ENCODE measurements at places on chromosomes 12 and 14.

DNA sequence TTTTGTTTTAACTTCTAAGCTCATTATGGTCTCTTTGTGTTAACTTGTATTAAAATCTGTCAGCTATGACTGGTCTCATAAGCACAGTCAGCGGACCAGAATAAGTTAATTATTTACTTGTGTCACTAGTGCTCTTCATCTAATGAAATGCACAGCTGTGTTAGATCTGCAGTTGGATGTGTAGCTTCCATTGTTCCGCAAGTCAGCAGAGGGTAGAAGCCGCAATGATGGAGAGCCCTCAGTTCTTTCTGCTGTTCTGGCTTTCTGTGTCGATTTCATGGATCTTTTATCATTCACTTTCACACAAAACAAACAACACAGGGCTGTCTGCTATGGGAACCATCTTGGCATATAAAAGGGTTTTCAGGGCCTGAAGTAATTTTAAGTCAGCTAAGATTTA lies 89.3 kb upstream of the RFX4 start:
- no peak for DNase-seq

- peak; percentile 43 for DNase-seq
These were observed at the start of gene CFAP54 for GRCh38 chr12:96489392-96490056. Gene CFAP54 (plus strand): TSS chr12:96489577. CDS start chr12:96489610, 33 bp downstream.

GRCh38 chr12:30850684-30851083 lies 75.9 kb upstream of the TSPAN11 start:
- DNase-seq = no peak

- DNase-seq = no peak
These were observed 355.6 kb downstream of the DAD1 start for GRCh38 chr14:22233377-22233776.

GRCh38 chr12:25976289-25976688 lies 17.8 kb downstream of the RASSF8 start:
- DNase-seq = no peak

- peak; percentile 35 for DNase-seq
These were observed 52.6 kb downstream of the SEC23A start for GRCh38 chr14:39050389-39050788.

DNA sequence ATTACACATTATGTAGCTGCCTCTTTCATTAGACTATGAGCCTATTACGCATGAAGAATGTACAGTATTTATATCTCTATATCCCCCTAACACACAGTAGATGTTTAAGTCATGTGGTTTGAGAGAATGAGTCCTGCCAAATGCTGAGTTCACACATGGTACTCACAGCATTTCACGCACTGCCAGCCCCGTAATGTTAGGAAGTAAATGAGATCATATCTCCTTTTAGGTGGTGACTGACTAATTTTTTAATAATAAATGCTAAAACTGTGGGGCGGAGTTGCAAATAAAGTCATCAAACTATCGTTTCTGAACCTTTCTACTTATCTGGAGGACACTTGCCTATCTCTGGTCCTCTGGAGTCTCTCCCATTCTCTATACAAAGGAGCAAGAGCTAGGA lies 343.8 kb downstream of the ADAMTS20 start:
- no peak for DNase-seq

- DNase-seq = no peak
These were observed 208.1 kb downstream of the PHLDA1 start for GRCh38 chr12:75823475-75823874.

DNA sequence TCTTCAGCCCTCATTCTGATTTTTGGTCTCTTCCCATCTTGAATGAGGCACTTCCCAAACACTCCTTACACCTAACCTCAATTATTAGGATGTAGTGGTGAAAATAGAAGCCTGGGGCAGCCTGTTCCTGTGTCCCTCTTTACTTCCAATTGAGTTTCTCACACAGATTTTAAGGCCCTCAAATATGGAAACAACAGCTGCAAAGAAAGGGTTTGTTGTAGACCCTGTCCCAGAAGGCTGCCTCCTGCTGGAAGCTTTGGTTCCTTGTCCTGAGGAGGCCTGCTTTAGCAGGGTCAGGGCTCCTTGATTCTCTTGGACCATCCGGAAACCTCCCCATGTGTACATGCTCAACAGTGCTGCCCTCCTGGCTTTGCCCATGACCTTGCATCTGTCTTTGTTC lies 101.3 kb downstream of the TGFB3 start:
- DNase-seq = no peak

DNA sequence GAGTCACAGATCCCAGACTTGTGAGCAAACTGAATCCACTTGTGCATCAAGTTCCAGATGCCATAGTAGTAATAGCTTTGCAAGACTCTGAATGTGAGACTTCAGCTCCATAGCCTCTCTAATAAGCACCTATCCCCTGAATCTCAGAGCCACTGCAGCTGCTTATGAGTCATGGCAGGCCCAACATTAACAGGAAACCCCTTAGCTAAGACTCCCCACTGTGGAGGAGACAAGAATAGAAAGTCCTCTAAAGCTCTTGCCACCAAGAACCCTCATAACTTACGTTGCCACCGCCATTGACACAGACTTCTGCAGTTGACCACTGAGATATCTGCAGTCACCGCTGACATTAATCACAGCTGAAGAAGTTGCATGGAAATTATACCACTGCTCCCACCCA lies 62.9 kb upstream of the PDE3A start:
- no peak for DNase-seq

- DNase-seq = no peak
These were observed 476.1 kb upstream of the SOX5 start for GRCh38 chr12:24425601-24425970.

DNA sequence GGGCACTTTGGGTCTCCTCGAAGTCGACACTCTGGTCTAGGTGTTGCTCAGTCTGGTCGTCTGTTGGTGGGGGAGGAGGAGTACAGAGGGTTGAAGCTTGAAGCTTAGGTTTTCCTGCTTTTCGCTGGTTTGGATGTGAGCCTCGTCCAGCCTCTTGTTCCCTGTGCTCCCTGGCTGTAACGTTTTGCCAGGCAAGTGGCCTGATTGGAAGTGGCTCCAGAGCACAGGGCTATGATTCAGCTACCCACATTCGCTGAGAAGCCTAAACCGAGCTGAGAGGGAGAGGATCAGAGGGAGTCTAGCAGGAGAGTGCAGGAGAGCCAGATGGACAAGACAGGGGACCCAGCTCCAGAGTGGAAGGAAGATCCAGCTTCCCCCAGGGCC lies 6.1 kb downstream of the HOXC10 start:
- DNase-seq = no peak

- no peak for DNase-seq
These were observed 46.8 kb upstream of the PCED1B start for GRCh38 chr12:47032644-47033043.

DNA sequence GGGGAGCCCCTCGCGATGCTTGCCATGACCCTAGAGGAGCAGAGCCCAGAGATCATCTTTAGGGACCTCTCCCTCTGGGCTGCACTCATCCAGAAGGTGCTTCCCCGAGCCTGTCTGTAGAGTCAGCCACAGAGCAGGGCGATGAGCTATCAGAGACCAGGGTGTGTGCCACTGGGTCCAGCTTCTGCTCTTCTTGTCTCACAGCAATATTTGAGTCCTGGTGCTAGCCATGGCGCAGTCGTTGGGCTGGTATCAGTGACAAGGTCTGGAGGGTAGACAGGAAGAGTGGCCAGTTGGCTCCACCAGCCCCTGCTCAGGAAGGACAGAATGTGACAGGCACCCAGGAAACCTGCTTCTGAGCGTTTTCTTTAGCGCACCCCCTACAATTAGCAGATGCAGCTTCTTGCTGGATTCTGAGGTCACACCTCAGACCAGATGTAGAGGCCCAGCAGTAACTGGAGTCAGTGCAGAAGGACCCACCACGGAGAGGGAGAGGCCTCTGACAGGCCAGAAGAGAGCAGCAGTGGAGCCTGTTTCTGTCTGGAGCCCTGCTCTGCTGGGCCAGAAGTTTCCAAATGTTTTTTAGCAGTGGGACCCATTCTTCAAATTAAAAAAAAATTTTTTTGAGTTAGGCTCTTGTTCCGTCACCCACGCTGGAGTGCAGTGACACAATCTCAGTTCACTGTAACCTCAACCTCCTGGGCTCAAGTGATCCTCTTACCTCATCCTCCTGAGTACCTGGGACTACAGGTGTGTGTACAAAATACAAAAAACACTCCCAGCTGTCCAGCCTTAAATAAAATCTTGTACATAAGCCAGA lies 23.7 kb downstream of the ANKRD9 start:
- DNase-seq = no peak

DNA sequence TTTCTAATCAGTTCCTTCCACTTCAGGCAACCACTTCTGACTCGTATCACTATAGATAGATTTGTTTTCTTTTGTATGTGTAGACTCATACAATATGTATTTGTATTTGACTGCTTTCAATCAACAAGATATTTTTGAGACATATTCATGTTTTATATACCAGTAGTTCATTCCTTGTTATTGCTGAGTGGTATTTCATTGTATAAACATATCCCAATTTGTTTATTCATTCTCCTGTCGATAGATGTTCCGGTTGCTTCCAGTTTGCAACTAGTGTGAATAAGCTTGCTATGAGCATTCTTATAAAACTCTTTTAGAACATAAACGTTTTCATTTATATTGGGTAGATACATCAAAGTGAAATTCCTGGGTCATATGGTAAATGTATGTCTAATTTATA lies 119.2 kb downstream of the FIGNL2 start:
- DNase-seq = no peak

GRCh38 chr12:106071686-106072085 lies 67.1 kb downstream of the NUAK1 start:
- no peak for DNase-seq

DNA sequence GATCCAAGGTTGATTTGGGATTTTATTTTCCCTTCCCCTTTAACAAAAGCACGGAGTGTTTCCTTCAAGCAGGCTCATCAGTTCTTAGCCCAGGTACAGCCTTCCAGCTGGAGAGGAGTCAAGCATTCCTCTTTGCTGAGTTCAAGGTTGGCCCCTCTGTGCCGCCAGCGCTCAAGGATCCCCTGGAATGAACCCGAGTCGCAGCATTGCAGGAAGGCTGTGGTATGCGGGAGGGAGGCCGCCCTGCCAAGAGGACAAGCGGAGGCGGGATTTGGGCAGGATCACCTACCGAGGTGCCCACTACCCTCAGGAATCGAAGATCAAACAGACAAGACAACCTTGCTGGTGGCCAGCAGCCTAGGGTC lies 53.9 kb upstream of the NCOR2 start:
- peak; percentile 22 for DNase-seq

DNA sequence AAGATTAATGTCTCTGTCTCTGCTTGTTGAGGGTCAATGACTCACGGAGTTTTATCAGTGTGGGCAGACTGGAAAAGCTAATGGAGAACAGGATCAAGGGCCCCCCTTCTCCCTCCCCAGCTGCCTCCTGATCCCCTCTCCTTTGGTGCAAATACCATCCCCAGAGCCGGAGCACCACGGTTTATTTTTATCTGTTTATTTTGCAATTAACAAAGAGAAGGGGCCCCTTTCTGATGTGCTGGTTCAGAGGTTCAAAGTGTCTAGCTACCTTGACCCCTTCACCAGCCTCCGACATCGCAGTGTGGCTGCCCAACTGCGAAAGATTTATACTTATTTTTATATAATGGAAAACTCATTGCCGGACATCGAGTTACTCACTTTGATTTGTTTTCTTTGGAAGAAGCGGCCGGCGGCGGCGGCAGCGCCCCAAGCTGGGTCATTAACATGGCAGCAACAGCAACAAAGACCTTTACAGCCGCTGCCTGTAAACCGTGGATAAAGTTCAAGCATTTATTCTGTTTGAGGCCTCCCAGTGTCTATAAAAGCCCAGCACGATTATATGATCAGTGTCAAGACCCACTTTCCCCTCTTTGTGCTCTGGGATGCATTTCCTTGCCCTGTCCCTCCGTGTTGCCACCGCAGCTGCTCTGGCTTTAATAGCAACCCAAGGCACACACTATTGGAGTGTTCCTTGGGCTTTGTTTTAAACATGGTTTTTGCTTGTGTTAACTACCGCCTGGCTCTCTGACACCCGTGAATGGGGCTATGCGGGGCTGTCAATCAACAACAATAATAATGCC lies 47.4 kb upstream of the PARP11 start:
- no peak for DNase-seq

GRCh38 chr12:102496591-102496990 lies 16.2 kb upstream of the IGF1 start:
- DNase-seq = peak; percentile 42

DNA sequence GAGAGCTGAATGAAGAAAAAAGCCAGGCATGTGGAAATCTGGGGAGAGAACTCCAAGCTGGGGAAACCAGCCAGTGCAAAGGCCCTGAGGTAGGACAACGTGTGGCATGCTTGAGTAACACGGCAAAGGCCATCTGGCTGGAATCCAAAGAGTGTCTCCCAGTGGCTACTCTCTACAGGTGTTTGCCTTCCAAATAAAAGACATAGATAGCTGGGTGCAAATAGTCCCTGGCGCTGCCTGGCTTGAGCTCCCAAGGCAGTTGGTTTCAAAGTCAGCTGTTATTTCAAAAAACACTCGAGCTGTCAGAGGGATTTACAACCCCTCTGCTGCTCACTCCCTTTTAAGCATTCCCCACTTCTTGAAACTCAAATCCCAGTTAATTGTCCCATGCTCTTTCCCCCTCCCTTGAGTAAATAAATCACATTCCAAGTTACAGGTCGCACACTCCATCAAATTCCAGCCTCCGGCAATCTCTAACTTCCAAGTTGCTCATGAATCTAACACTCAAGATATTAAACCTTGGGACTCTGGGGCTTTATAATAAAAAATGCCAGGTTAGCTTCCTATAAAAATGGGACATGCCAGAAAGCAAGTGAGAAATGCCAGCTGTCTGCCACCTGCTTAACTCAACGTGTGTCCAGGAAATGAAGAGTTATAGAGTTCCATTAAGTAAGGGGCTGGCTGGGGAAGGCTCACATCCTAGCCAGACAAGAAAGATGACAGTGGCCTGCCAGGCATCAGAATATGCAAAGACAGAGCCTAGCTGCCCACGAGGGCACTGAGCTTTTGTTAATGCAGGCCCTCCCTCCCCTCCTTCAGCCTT lies 133.6 kb upstream of the NOS1 start:
- no peak for DNase-seq

GRCh38 chr12:38931461-38931860 lies 26.1 kb upstream of the CPNE8 start:
- DNase-seq = no peak

DNA sequence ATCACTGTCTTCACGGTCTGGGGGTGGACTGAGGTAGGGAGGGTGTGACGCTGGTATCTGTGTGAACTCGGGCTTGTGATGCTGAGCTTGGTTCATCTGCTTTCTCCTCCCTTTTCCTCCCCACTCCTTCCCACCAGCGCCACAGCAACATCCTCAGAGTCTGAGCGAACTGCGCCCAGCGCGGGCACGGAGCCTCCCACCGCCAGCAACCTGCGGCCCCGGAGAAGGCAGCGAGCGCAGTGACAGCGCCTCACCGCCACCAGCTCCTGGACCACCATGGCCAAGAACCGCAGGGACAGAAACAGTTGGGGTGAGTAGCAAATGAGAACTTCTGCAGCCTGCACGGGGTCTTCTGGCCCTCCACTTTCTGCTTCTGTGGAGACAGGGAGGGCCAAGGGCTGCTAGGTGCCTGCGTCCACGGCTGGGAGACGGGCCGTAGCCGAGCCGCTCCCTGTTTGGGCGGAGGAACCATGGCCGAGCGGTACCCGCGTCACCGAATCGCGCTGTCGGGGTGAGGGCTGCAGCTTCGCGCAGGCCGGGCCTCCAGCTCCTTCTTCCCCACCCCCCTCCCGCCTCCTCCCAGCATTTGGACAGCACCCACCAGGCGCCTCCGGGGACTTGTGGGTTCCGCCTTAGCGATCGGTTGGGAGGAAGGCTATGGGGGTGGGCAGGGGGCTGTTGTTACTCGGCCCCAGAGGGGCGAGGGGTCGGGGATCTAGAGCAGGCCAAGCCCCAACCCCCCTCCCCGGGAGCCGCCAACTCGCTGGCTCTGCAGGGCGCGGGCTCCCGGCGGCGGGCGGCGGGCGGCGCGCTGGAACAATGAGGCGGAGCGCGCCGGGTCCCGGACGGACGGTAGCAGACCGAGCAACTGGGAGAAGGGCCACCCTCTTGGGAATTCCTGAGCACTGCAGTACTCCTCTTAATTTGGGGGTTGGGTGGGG lies at the start of gene ATL1:
Gene ATL1 (plus strand): TSS at position 156 of the 941 bp plus-strand sequence. CDS start 121 bp downstream, at position 277.
- DNase-seq = no peak

All from BJ (cell line).